ENCODE measurements at places on chromosomes 7 and 10. TPM values are rescaled to one million over a fixed set of nuclear protein-coding genes. Genes with fewer than 3 reads are reported as not detected.
A peak's percentile ranks its signal among the peaks of the same experiment; 100 is the strongest.

DNA sequence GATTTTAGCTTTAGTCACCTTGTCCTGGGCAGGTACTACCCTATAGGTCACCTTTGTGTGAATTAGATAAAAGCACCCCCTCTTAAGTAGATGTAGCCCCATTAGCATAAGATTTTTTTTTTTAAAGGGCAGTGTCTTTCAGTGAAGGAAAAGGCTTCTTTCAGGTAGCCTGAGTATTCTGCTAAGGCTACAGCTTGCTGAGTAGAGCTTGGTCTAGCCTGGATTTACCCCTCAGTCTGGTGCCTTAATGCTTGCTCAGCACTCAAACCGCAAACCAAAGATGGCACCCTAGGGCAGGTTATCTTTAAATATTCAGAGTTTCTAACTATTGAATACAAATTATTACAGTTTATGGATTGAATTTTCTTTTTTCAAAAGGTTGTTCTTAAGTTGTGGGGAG is 83.4 kb downstream of the GLCCI1 start:
- no peak overlapping the region for H3K27ac ChIP-seq
- no peaks in the 10 kb centered on the region for H3K4me1 ChIP-seq
- peaks cover 14% of the 10 kb centered on the region for H3K36me3 ChIP-seq
- no peak for DNase-seq
- no peaks in the 10 kb centered on the region for H3K27me3 ChIP-seq

DNA sequence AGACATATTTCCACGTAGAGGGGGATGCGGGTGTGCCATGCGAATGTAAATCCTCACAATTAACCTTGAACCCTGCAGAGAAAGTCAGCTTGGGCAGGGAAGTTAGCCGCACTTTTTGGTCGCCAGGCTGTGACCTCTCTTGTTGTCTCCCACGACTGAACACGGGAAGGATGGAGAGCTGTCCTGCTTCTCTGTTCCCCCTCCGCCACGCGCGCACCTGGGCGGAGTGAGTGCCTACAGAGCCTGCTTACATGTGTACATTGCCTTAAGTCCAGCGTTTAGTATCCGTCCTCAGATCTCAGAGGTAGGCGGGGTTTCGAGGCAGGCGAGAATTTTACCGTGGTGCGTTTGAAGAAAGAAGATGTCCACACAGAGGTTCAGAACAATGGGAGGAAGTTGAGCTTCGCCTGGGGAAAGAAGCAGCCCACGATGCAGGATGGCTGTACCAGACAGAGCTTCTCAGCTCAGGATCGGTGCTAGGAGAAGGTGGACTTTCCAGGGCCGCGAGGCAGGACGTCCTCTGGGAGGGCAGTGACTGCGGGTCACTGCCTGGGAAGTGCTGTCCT is 482 bp upstream of the ERCC6 start:
- no peaks in the 10 kb centered on the region for H3K36me3 ChIP-seq
- H3K27me3 ChIP-seq = peaks cover 30% of the 10 kb centered on the region
- H3K27ac ChIP-seq = peak overlapping the region; percentile 84
- H3K4me3 ChIP-seq = peak overlapping the region; percentile 91
- DNase-seq = peak; percentile 28

- H3K4me1 ChIP-seq = no peaks in the 10 kb centered on the region
- peaks cover 15% of the 10 kb centered on the region for H3K36me3 ChIP-seq
- H3K27ac ChIP-seq = no peak overlapping the region
- DNase-seq = no peak
Observed at GRCh38 chr10:6379015-6379776, 176.5 kb downstream of the PFKFB3 start.

DNA sequence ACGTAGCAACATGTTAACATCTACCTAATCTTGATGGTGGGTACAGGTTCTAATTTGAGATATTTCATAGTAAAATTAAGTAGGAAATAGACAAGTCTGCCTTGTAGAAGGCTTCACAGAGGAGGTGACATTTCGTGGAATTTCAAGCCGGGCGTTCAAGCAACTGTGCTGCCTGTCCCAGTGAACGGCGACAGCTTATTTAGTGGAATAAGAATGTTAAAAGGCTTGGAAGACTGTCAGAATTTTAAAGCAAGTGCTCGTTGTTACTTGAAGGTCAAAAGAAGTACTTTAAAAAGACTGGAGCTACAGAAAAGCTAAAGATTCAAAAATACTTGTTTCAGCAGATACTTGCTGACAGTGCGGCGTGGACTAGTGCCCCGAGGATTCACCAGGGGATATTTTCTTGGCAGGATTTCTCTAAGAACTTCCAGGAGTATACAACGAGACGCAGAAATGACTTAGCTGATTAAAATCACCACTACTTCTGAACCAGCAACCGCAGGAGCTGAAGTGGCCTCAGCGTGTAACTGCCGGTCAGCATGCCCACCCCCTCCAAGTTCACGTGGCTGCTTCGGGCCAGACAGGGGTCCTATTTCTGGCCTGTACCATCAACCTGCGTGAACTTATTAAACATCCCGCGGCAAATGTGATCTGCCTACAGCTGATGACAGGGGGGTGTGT is 46.5 kb downstream of the CTBP2 start:
- no peak for DNase-seq
- no peak overlapping the region for H3K4me3 ChIP-seq
- no peaks in the 10 kb centered on the region for H3K27me3 ChIP-seq
- H3K4me1 ChIP-seq = peaks cover 30% of the 10 kb centered on the region
- H3K27ac ChIP-seq = no peak overlapping the region

GRCh38 chr7:97145068-97145467 is 27.6 kb downstream of the SDHAF3 start:
- H3K27ac ChIP-seq = no peak overlapping the region
- no peak for DNase-seq
- H3K4me1 ChIP-seq = no peaks in the 10 kb centered on the region

DNA sequence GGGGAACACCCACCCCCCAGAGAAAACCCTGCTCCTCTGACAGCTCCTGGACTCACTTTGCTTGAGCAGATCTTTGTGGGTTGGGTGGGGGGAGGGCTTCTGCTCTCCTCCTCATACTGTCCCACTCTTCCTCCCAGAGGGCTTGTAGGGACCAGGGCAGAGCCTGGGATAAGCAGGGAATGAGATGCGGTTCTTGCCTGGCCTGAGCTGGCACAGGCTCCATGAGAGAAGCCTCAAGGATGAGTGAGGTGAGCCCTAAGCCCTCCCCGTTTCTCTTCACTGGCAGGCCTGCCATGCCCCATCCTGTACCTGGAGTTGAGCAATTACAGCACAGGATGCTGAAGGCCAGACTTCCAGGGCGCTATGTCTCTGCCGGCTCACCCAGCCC is 134.7 kb downstream of the ADAM12 start:
- H3K36me3 ChIP-seq = peaks cover 37% of the 10 kb centered on the region
- no peaks in the 10 kb centered on the region for H3K27me3 ChIP-seq
- no peak for DNase-seq
- no peak overlapping the region for H3K4me3 ChIP-seq

- H3K4me3 ChIP-seq = no peak overlapping the region
- H3K4me1 ChIP-seq = no peaks in the 10 kb centered on the region
- H3K36me3 ChIP-seq = no peaks in the 10 kb centered on the region
Observed at GRCh38 chr10:97210543-97210960, 24.8 kb upstream of the SLIT1 start.

DNA sequence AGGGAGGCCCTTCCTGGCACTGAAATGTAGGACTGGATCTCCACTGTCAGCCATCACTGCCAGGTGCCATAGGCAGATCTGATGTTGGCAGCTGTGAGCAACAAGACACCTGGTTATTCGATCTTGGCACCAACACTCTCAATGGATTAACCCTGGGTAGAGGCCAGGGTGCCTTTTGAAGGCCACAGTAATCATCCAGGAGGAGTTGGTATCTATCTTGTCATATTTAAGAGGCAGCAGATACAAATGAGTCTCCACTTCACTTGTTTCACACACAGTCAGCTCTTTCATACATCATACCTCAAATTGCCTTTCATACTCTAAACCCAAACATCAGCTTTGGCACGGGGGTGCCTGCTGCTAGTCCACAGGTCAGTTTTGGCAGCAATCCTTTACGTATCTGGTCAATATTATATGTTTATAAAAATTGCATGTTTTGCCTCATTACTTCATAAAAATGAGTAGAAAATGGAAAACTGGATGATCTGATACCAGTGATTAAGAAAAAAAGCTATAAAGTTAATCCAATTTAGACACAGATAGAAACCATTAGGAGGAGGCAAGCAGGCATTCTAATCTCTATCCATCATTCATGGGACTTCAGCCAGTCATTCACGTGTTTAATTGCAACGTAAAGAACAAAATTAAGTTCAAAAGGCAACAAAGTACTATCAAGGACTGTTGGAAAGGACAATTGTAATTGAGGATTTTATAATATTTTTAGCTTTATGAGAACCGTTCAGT is 12.7 kb upstream of the CACUL1 start:
- no peak overlapping the region for H3K4me3 ChIP-seq
- peaks cover 10% of the 10 kb centered on the region for H3K27me3 ChIP-seq
- H3K36me3 ChIP-seq = no peaks in the 10 kb centered on the region
- no peaks in the 10 kb centered on the region for H3K4me1 ChIP-seq

- no peak overlapping the region for H3K27ac ChIP-seq
- no peak for DNase-seq
- H3K4me3 ChIP-seq = no peak overlapping the region
- H3K36me3 ChIP-seq = peaks cover 15% of the 10 kb centered on the region
- H3K27me3 ChIP-seq = peaks cover 8% of the 10 kb centered on the region
Observed at GRCh38 chr10:133484818-133485217, 31.1 kb downstream of the SCART1 start.

GRCh38 chr10:43145311-43145710 is 7.1 kb downstream of the CSGALNACT2 start:
- no peaks in the 10 kb centered on the region for H3K27me3 ChIP-seq
- H3K4me3 ChIP-seq = no peak overlapping the region
- H3K4me1 ChIP-seq = peaks cover 7% of the 10 kb centered on the region
- H3K36me3 ChIP-seq = peaks cover 9% of the 10 kb centered on the region
- no peak overlapping the region for H3K27ac ChIP-seq
- no peak for DNase-seq

DNA sequence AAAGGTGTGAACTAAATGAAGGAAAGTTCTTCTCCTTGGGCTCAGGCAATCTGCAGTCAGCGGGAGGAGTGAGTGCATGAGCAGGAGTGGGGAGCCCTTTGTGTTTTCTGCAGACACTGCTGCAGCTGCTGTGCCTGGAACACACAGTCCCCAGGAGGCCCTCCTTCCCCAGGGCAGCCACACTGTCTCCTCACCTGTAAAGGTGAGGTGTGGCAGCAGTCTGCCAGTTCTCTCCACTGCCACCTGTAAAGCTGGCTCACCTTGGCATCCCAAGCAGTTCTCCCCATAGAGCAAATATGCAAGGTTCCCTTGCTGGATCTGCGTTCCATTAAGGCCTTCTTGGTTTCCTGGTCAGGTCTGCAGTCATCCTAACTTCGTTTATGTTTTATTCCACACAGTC is 5.2 kb upstream of the VWC2 start:
- DNase-seq = no peak
- peaks cover 6% of the 10 kb centered on the region for H3K4me1 ChIP-seq
- H3K27ac ChIP-seq = no peak overlapping the region

DNA sequence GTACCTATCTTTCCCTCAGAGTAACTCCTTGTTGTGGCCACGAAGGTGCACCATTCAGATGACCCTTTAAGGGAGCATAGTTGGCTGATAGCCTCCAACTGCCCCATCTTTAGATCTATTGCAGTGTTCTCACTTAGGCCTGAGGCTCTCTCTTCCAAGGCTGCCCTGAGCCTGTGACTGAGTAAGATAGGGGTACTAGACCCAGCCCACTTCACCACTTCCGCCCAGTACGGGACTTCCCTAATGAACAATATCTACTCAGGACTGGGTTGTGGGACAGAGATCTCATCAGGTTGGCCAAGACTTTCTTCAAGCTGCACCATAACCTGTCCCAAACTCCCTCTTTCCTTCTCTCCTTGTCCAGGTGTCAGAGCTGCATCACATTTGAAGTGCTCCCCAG is 5.7 kb upstream of the GNAI1 start:
- no peak overlapping the region for H3K4me3 ChIP-seq
- DNase-seq = no peak
- no peak overlapping the region for H3K27ac ChIP-seq

GRCh38 chr10:112732277-112732921 is 217.6 kb upstream of the TCF7L2 start:
- no peaks in the 10 kb centered on the region for H3K27me3 ChIP-seq
- H3K27ac ChIP-seq = peak overlapping the region; percentile 47
- peaks cover 59% of the 10 kb centered on the region for H3K4me1 ChIP-seq
- peak overlapping the region; percentile 27 for H3K4me3 ChIP-seq
- H3K36me3 ChIP-seq = no peaks in the 10 kb centered on the region
- peak; percentile 13 for DNase-seq

DNA sequence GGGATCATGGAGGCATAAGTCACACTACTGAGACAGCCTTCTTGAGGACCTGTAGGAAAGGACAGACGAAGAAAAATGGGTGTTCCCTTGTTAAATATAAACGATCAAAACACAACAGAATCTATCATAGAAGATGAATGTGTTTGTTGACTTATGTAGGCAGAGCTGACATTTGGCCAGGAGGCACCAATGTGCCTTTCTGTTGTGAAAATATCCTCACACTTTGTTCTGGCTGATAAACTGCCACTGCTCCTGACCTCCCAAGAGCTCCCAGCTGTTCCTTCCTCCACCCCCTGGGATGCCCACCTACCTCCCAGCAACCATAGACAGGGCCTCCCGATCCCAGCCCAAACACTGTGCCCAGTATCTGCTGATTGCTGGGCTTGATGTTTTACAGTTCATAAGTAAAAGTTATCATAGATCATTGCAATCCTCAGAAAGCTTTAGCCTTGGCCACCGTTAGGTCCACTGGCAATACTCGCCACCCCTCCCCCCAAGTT is 116.6 kb downstream of the CTTNBP2 start:
- no peak for DNase-seq
- peaks cover 13% of the 10 kb centered on the region for H3K4me1 ChIP-seq
- no peak overlapping the region for H3K4me3 ChIP-seq

DNA sequence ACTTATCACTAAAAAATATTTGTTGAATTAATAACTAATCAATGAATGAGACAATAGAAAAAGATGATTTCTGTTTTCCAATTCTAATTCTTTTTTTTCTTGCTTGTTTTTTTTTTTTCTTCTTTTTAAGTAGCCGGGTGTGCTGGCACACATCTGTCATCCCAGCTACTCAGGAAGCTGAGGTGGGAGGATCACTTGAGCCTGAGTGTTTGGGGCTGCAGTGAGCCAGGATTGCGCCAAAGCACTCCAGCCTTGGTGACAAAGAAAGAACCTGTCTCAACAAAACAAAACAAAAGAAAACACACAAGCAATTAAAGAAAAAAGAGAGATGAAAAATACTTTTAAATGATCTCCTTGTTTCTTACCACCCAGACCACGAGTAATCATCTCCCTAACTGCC is 1109.3 kb downstream of the REEP3 start:
- H3K4me1 ChIP-seq = peaks cover 8% of the 10 kb centered on the region
- H3K4me3 ChIP-seq = no peak overlapping the region

Gene C10orf53
- total RNA-seq = not detected

Gene DPYSL4
- 145 TPM for total RNA-seq

Gene CRHR2
- total RNA-seq = 0.18 TPM

Gene HYAL4
- not detected for total RNA-seq

Gene SPDYE8
- not detected for total RNA-seq

Gene PTPN20
- total RNA-seq = not detected

Gene TAS2R3
- 1.8 TPM for total RNA-seq

Gene NEUROG3
- 0.43 TPM for total RNA-seq

Gene STARD3NL
- 61.5 TPM for total RNA-seq
